ENCODE measurements at places on chromosomes 1 and 21. TPM values are rescaled to one million over a fixed set of nuclear protein-coding genes. Genes with fewer than 3 reads are reported as not detected.

NCF2 gene
- total RNA-seq = 21.0 TPM

CAMSAP2 gene
- total RNA-seq = 27.3 TPM

C8A gene
- total RNA-seq = not detected

ERRFI1 gene
- total RNA-seq = 152 TPM

- H3K36me3 ChIP-seq = no peaks in the 10 kb centered on the region
- H3K4me1 ChIP-seq = no peaks in the 10 kb centered on the region
- no peak for DNase-seq
- no peak overlapping the region for H3K4me3 ChIP-seq
These were observed 9.0 kb downstream of the C1orf105 start for GRCh38 chr1:172429331-172430127.

DNA sequence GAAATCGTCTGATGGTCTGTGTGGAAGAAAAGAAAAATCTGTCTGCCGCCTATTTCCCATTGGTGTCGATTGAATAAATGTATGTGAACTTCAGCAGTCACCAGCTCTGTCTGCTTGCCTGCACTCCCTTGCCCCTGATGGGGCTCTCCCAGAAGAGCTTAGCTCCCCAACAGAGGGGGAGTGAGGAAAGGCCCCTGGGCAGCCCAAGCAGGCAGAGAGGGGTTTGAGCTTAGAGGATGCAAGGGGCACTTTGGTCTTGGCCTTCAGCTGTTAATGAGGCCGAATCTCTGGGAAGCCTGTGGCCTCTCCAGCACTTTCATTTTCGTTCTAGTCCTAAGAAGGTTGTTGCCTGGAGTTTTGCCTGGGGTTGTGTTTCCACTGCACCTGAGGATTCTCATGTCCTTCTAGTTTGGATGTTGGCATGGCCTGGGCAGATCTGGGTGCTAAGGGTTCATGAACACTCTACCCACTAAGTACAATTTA, 2.8 kb downstream of the FOXD2 start:
- peak overlapping the region; percentile 73 for H3K27ac ChIP-seq
- peak overlapping the region; percentile 79 for H3K4me3 ChIP-seq
- no peaks in the 10 kb centered on the region for H3K36me3 ChIP-seq
- peaks cover 79% of the 10 kb centered on the region for H3K27me3 ChIP-seq
- DNase-seq = no peak
- H3K4me1 ChIP-seq = peaks cover 13% of the 10 kb centered on the region

DNA sequence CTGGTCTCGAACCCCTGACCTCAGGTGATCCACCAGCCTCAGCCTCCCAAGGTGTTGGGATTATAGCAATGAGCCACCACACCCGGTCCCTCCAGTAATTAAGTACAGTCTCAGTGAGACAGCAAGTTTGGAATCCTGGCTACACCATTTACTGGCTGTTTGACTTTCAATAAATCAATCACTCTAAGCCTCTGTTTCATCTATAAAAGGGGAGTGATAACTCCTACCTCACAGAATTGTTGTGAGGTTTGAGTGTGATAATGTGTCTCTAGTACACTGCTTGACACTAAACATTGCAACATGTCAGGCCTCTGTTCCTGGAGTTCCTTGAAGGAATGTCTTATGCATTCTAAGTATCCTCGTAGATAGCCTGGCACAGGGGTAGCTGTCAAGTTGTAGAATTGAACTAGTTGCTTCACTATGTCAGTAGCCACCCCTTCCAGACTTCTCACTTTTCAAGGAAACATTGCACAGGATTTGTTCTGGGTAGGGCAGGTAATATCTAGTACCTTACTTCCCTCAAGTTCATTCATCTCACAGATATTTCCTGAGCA, 12.4 kb downstream of the ENTREP3 start:
- no peaks in the 10 kb centered on the region for H3K27me3 ChIP-seq
- peak overlapping the region; percentile 90 for H3K27ac ChIP-seq
- H3K4me3 ChIP-seq = peak overlapping the region; percentile 70
- peaks cover 31% of the 10 kb centered on the region for H3K36me3 ChIP-seq
- no peak for DNase-seq
- H3K4me1 ChIP-seq = peaks cover 44% of the 10 kb centered on the region
